Panc1 (cell line): ENCODE measurements at places on chromosomes 3 and 15.

DNA sequence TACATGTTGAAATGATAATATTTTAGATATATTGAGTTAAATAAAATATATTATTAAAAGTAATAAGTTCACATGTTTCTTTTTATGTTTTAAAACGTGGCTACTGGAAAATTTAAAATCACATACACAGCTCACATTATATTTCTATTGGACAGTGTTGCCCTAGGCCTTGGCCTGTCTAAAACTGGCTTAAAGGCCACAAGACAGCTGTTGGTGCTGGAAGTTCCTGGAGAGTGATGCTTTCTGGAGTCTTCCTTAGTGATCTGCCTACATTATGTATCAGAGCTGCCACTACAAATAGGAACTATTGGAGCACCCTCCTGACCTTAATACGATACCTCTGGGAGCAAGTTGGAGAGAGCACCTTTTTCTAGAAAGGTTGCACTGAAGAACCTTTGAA, 254.1 kb upstream of the C2CD4B start:
- DNase-seq, result no peak

- no peak for DNase-seq
These were observed 7.5 kb downstream of the HEG1 start for GRCh38 chr3:125048282-125048681.

- DNase-seq, result no peak
These were observed 23.2 kb downstream of the ALS2CL start for GRCh38 chr3:46670000-46670890.

GRCh38 chr3:138230525-138230924, 43.4 kb downstream of the ARMC8 start:
- DNase-seq, result no peak

DNA sequence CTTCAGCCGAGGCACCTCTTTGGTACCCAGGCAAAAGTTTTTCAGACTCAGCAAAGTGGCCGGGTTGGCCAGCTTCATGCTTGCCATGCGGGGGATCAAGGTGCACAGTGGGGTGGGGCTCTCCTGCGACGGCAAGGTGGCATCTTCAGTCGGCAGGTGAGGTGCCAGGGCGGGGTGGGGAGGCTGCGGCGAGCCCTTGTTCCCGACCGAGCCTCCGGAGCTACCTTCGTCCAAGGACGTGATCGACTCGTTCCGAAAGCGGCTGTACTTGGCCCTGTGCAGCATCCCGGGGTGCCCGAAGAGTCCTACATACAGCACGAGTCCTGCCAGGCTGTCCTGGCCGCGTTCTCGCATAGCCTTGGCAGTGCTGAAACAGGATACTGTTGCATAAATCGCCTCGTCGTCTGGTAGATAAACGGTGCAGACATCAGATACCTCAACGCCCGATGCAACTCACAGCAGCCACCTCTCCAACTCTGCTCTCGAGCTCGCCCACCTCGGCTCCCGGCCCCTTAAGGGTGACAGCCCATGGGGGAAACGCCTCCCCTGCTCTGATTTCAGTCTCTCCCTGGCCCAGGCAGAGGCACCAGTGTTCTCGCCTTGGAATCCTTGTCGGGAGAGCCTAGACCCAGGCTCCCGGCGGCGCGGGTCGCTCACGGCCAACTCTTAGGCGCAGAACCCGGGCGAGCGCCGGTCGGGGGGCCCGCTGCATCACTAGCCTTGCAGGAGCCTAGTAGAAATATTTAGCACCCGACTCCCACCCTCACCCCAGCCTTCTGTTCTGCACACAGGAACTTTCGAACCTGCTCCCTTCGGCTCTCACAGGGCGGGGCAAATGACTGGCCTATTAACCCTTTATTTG, 826 bp downstream of the SHC4 start:
- DNase-seq, result no peak

GRCh38 chr15:67124911-67125588, 59.6 kb downstream of the SMAD3 start:
- no peak for DNase-seq

DNA sequence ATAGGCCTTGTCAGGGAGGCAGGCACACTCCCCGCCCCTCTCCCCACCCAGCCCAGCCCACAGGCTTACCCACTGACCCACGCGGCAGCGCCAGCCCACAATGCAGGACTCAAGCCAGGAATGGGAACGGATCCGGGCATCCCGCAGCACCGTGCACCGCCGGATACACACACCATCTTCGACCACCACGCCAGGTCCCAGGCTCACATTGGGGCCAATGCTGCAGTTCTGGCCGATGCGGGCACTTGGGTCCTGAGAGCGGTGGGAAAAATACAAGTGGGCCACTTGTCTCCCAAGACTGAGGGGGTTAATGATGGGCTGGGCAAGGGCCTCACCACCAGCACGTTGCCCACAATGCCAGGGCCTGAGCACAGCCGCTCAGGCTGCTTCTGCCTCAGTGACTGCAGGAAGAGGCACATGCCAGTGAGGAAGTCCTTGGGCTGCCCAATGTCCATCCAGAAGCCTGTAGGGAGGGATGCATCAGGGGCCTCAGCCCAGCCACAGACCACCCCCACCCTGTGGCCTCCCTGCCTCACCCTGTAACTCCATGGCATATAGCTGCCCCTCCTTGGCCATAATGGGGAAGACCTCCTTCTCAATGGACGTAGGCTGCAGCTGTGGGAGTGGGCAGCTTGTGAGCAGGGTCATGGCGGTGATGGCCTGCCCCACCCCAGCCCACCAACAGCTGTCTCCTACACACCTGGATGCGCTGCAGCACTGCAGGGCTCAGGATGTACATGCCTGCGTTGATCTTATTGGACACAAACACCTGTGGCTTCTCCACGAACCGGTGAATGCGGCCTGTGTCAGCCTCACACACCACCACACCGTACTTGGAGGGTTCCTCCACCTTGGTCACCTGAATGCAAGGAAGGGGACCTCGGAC, 1.6 kb downstream of the GMPPB start:
- no peak for DNase-seq

DNA sequence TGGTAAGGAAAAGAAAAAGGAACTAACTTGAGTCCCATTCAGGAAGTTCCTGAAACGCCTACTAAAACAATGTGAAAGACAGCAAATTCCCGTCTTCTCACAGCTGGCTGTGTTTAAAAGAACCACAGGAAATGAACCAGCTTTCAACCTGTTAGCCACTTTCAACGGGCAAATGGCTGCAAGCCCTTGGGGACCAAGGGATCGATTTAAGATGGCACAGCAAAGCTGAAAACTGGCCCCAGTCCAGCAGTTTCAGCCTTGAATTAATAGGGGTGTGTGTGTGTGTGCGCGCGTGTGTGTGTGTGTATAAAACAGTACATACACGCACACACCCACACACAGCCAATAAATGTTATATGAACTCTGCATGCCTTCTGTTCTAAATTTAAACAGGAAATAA, 168.7 kb upstream of the TMCO5A start:
- no peak for DNase-seq

- no peak for DNase-seq
These were observed 80.8 kb downstream of the OPA1 start for GRCh38 chr3:193673845-193674244.
